ENCODE measurements at places on chromosomes 13 and 19. TPM values are rescaled to one million over a fixed set of nuclear protein-coding genes. Genes with fewer than 3 reads are reported as not detected.

GRCh38 chr13:100530671-100531213 lies 57.8 kb downstream of the GGACT start:
- DNase-seq, result no peak

GRCh38 chr19:17721821-17722220 lies 2.5 kb downstream of the MAP1S start:
- DNase-seq, result no peak

- no peak for DNase-seq
Observed at GRCh38 chr13:28100150-28101121, at the start of gene FLT3. Gene FLT3, minus strand, starts transcription at chr13:28100576. Its CDS starts 66 bp downstream, at chr13:28100510.

DNA sequence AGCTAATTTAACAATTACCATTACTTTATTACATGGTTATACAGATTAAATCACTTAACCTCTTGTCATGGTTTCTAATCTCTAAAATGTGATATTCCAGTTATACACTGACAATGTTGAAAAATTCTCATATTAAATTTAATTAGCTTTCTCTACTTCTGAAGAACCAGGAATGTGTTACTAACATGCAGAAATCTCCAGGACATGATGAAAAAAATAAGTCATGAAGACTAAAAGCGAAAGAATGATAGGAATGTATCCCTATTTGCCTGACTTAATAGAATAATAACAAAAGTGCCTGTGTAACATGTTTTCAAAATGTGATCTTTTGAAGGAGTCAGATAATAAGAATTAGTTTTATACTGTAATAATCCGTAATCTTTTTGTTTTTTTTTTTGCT lies 2823.7 kb upstream of the PCDH20 start:
- DNase-seq, result no peak

- no peak for DNase-seq
Observed at GRCh38 chr13:42794577-42795275, 13.3 kb downstream of the FAM216B start.

GRCh38 chr13:83877651-83878355 lies 4.5 kb downstream of the SLITRK1 start:
- no peak for DNase-seq

DNA sequence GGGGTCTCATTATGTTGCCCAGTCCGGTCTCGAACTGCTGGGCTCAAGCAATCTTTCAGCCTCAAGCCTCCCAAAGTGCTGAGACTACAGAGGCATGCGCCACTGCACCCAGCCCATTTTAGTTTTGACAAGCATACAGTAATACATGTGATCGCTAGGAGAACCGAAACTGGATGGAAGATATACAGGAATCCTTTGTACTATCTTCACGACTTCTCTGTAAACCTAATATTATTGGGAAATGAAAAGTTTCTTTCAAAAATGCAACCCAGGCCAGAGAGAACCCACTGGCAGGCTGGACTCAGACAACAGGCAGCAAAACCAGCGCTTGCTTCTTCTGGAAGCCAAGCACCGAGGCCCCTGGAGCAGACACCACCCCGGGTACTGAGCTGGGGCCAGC lies 9.4 kb downstream of the C19orf12 start:
- DNase-seq, result no peak

DNA sequence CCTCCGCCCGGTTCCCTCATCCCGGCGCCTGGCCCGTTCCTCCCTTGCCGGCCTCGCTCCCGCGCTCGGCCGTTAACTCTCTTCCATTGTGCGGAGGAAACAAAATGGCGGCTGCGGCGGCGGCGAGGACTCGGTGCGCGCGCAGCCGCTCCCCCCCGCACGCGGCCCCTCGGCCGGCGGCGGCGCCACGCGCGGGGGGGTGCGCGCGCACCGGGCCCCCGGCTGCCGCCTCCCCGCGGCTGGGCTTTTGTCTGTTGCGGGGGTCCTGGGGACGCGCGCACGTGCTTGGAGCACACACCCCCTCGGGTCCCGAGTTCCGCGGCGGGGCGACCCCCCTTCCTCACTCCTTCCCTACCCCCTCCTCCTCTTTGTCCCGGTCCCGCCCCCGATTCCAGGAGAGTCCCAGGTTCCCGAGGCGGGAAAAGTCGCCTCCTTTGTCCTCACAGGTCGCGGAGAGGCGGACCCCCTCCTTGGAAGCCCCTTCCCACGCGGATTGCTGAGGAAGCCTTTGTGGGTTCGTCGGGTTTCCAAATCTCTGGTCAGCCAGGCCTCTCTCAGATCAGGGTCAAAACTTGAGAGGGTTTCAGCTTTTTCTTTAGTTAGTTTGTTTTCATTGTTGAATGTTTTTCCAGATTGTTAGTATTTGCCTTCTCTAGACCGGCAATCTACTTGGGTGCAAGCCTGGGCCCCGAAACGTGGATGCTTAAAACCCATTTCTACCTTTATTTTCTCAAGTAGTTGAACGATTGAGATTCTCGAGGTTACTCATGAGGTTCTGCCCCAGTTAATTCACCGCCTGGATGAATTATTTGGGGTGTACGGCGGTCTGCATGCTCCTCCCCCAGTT lies 687 bp downstream of the ILF3 start:
- DNase-seq, result no peak

DNA sequence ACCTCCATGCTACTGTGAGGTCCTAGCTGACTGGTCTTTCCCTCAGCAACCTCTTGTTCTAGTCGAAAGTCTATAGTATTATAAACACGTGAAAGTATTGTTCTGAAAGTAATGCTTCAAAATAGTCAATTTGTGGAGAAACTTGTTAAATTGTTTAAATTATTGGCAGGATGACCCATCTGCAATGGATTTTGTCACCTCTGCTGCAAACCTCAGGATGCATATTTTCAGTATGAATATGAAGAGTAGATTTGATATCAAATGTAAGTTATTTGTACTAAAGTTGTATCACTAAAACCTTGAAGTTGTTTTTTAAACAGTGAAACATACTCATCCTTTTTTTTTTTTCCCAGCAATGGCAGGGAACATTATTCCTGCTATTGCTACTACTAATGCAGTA lies 25.9 kb downstream of the UBA2 start:
- DNase-seq, result no peak

DNA sequence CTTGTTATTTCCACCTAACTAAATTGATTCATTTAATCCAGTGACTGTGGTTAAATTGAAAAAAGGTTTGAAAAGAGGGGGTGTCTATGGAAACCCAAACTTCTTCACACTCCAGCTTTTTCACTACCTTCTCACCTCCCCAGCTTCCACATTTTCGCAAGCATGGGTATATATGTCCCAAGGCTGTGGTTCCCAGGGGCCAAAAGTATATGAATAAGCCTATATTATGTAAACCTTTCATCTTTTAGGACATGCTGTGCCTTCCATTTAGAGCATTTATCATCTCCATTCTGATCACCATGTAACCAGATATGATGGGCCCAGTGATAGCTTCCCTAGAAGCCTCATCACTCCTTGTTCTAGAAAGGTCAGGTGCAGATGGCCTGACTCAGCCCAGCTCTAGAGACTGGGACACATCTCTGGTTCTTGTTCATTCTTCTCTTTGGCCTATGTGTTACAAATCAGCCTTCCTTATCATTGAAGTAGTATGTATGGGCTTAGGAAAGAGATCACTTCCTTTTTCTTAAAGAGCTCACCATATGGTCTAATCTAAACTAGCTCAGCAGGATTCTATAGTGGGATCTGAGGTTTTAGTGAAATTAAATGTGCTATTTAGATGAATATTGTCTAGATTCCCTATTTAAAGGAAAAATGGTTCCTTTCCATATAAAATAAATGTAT lies 19.5 kb upstream of the ARL11 start:
- DNase-seq, result no peak

GRCh38 chr13:76852986-76853385 lies 33.2 kb downstream of the KCTD12 start:
- no peak for DNase-seq

- no peak for DNase-seq
Observed at GRCh38 chr19:8451885-8452284, 7.1 kb downstream of the HNRNPM start.

Gene GIPC3
- 0.92 TPM for total RNA-seq

Gene GPR183
- 0.15 TPM for total RNA-seq

Gene ZSCAN5C
- total RNA-seq, result not detected

Gene RNF225
- 1.6 TPM for total RNA-seq

Gene PGLYRP1
- not detected for total RNA-seq
